T follicular helper cell (primary cell): ENCODE measurements at places on chromosomes 3 and 15.

DNA sequence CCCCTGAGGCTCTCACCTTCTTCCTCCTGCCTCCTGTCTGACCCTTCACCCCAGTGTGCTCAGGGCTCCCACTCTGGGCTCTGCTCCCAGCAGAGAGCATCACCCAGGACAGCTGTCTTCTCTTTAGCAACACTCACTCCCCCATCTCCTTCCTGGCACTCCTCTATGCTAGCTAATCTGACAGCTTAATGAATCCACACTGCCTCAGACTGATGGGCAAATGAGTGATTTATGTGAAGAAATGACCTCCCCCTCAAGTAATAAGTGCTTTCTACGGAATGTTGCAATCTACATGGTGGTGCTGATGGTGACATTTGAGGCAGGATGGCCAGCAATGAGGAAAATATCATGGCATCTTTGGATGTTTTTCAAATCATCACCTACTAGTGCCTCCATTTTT lies 83.6 kb downstream of the LSM3 start:
- DNase-seq: no peak

DNA sequence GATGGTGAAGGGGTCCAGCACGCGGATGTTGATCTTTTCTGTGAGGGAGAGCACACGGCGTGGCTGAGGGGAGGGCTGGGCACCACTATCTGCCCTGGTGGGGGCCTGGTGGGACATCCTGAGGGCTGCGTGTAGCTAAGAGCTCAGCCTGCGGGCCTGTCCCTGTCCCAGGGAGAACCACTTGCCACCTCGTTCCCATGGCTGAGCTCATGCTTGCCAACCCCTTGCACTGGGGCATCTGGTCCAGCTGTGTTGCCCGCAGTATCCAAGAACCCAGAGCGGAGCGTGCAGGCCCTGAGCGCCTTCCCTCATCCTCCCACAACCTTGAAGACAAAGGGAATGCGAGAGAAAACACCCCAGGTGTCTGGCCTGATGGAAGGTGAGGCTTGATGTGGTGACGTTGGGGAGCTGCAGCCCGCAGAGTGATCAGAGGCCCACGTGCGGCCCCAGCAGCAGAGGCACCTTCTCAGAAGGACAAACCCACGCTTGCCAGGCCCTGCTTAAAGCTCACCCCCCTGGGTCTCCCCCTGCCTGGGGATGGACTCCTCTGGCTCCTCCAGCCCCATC lies 28.9 kb downstream of the TKT start:
- DNase-seq: no peak

DNA sequence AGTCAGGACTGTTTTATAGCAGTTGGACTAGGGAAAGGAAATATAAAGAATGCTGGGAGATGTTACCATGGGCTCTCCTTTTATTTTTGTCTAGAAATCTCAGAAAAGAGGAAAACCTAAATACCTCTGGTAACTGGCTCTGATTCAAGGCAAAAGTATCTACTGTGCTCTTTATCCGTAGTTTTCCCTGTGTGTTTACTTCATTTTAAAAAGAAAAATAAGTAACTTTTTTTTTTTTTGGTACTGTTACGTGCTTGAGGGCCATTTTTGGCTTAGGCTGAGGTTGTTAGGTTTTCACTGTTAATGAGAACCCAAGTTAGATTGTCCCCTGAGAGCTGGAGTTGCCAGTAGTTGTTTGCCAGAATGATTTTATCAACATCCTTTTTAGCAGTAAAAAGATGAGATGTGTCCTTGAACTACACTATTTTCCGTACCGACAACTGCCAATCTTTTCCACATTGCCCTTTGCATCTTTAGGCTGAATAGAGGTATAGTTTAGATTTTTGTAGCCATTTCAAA lies 35.8 kb downstream of the IQGAP1 start:
- no peak for DNase-seq

GRCh38 chr3:30026851-30027250 lies 579.5 kb upstream of the TGFBR2 start:
- DNase-seq: no peak

- DNase-seq: no peak
Measured at GRCh38 chr3:72571638-72572114, 276.6 kb downstream of the SHQ1 start.

DNA sequence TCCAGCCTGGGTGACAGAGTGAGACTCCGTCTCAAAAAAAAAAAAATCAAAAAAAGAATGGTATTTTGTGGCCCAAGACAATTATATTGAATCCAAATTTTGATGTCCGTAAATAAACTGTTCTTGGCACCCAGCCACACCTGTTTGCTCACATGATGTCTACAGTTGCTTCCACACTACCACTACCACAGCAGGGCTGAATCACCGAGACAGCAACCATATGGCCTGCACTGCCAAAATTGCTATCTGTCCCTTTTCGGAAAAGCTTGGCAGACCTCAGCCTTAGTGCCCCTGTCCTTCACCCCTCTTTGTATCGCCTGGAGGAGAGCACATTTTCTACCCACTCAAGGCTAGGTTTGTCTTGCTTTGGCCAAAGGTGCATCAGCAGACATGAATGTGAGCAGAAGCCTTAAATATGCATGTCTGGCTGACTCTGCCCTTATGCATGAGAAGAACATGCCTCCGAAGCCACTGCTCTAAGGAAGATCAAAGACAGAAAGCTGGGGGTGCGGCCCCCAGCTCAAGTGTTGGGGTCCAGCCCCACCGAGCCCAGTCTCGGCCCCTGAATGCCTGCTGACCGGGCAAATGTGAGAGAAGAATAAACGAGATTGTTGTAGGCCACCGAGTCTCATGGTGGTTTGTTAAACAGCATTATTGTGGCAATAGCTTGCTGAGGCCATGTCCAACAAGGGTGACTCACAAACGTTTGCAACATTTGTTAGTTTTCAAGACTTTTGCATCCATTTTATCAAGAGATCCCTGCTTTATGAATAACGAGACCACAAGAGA lies 108.1 kb downstream of the TPRA1 start:
- DNase-seq: no peak

GRCh38 chr15:98764291-98764690 lies 116.0 kb downstream of the IGF1R start:
- no peak for DNase-seq

DNA sequence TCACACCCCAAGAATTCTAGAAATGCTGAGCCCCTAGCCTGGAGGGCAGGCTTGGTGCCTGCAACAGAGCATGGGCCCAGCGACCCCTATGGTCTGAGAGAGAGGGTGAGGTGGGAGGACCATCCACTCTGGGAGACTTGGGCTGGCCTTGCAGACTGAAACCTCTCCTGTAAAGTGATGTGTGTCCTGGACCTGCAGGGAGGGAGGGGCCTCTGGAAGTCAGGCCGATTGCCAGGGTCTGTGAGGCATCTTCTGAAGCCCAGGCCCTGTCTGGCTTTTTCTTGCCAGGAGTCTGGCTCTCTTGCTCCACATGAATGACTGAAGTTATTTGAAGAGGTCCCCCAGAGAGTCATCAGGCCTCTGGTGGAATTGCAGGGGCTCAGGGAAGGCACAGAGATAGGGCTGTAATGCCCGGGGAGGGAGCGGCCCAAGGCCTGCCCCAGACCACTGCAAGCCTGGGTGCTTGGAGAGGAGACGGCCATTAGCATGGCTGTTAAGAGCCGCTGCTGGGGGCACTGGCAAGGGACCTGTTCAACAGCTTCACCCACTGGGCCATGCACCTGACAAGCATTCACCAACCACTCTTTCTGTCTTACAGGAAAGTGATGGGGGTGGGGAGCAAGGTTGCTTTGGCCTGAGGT lies 56.0 kb upstream of the CHRNA7 start:
- DNase-seq: no peak

GRCh38 chr3:458653-459310 lies 262.2 kb downstream of the CHL1 start:
- no peak for DNase-seq

DNA sequence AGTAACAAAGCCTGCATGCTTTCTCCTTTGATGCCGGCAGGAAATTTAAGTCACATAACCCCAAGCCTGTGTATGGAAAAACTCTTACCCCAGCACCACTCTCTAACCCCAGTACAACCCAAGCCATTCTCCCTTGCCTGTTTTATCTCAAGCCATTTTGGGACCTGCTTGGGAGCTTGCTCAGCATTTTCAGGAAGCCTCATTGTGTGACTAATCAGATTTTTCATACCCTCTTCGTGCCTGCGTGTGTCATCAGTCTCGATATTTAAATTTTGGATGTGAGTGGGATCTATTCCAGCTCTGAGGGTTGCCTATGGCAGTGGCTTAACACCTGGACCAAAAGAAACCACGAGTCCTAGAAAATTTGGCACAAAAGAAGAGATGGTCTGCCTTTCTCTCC lies 426.2 kb downstream of the SQOR start:
- no peak for DNase-seq

DNA sequence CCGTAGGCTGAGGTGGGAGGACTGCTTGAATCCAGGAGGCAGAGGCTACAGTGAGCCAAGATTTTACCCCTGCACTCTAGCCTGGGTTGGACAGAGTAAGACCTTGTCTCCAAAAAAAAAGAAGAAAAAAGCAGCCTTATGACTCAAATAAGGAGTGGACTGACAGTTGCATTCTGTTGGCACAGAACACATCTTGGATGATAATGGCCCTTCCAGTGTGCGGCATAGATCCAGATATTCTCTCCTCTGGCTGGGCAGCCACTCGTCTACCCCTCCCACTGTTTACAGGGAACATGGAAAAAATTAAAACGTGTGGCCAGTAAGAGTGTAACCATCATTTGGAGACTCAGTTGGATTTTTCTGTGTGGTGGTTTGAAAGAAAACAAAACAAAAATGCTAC lies 118.6 kb upstream of the RNF7 start:
- no peak for DNase-seq

DNA sequence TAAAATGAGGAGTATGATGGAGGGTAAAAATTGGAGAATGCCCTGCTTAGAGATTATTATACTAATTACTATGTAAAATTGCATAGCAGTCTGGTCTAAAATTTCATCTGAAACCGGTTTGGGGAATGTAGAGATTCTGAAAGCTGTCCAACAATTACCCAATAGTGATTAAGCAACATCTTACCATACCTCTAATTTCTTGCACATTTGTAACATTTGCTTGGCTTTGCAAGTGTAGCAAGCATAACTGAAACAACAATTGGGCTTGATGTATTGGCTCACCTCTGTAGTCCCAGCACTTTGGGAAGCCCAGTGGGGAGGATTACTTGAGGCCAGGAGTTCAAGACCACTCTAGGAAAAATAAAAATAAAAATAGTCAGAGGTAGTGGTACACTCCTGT lies 17.4 kb downstream of the AADACL2 start:
- DNase-seq: no peak

- DNase-seq: peak; percentile 46
Measured at GRCh38 chr3:50550079-50550736, 17.3 kb downstream of the C3orf18 start.

- no peak for DNase-seq
Measured at GRCh38 chr15:62828364-62828763, 214.2 kb upstream of the TPM1 start.

GRCh38 chr3:169541528-169541927 lies 122.0 kb downstream of the MECOM start:
- DNase-seq: no peak

DNA sequence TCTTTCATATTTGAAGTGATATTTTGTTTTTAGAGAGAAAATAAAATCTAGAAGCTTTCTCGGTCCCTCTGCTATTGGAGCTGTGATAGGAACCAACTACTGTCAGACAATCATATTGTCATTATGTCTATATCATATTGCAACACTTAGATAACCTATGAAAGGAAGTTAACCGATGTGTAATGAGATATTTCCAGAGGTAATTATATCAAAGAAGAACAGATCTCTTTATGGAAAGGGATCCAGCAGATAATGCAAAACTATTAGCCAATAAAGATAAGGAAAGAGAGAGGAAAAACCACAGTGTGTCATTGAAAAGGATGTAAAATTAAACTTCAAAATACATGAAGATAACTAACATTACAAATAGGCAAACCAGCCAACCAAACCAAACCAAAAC lies 529.1 kb upstream of the CCDC54 start:
- DNase-seq: no peak

- no peak for DNase-seq
Measured at GRCh38 chr3:149449182-149449581, 25.3 kb upstream of the TM4SF4 start.

- DNase-seq: no peak
Measured at GRCh38 chr3:37149257-37149656, 25.1 kb downstream of the LRRFIP2 start.

- DNase-seq: no peak
Measured at GRCh38 chr3:179088306-179088705, 16.7 kb upstream of the ZMAT3 start.

GRCh38 chr3:114323546-114324254 lies 29.9 kb downstream of the TIGIT start:
- no peak for DNase-seq

DNA sequence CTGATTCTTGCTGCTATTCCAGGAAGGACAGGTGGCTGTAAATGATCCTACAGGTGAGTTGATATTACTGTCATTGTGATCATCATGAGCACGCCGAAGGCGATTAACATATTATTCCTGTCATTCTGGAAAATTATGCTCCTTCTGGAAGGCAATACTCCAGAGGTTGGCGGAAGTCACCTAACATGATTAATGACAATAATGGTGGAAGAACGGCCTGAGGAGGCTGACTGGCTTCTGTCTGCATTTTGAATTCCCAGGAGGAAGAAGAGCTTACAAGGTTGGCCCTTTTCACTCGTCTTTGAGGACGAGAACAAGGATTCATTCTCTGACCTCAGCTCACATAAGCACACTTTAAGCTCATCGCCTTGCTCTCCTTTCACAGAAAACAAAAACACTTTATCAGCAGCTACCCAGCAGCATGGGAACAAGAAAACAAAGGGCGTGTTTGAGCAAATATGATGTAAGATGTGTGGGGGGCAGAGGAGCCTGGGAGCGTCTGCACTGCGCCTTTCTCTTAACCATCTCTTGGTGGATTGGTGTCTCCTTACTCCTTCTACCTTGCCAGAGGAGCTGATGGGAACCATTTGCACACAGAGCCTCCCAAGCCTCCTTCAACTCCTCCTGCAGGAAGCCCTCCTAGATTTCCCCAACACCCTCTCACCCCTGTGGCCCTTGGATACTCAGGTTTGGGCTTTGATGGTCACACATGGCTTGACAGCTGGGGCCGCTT lies 23.0 kb downstream of the ACSBG1 start:
- no peak for DNase-seq

DNA sequence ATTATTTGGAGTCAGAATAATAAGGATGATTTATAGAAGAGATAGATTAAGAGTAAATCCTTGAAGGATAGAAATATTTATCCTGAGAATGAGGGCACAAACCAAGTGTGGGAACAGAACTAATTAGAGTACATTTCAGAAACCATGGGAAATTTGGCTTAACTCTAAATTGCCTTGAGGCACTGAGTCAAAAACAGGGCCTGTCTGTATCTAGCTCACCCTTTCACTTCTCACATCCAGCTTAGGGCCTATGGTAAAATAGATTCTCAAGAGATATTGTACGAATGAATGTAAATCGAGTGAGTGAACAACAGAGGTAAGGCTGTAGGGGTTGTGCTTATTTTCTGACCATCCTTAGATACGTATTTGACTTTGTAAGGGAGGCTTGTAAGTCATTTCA lies 586.1 kb upstream of the DPPA4 start:
- no peak for DNase-seq

DNA sequence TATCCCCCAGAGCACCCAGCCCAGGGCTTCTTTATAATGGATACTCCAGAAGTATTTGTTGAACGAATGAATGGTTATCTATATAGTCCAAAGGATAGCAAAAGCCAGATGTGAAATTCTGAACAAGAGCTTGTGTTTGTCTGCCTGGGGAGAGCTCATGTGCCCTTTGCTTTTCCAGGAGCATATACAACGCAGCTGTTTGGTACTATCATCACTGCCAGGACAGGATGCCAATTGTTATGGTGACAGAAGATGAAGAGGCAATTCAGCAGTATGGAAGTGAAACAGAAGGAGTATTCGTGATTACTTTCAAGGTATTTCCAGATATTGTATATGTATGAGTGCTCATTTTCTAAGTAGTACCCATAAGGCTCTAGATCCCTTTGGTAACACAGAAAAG lies 15.2 kb downstream of the DIS3L start:
- DNase-seq: no peak
